NCI-H510A (cell line): ENCODE measurements at places on chromosomes 1 and 21.

DNA sequence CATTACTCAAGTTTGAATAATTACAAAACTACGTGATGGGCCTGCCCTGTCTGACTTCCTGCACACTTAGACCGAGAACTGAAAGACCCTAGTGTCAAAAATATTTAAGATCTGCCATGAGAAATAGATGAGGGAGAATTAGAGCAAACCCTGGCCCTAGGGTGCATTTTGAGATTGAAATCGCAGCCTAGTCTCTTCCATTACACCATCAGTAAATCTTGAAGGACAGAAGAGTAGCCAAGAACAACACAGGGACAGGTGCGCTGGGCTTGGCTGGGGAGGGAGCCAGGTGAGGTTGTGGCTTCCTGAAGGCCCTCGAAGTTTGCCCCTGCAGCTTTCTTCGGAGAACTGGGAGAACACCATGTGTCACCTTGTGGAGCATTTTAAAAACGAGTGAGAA, 36.7 kb upstream of the KIF26B start:
- no peak for DNase-seq

GRCh38 chr21:15149600-15150224, 84.9 kb upstream of the NRIP1 start:
- DNase-seq = no peak

GRCh38 chr1:14259191-14259757, 339.2 kb upstream of the KAZN start:
- no peak for DNase-seq

DNA sequence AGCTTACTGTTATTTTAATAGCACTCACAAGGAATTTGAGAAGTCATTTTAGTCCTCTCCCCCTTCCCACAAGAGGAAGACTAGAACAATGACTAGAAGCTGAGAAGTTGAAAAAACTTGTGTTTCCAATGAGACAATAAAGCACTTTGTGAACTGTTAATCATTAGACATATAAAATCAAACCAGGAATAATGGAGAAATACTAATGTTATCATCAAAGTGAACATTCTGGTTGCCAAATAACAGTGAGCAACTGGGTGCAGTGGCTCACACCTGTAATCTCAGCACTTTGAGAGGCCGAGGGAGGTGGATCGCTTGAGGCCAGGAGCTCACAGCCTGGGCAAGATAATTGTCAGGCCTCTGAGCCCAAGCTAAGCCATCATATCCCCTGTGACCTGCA, 54.0 kb upstream of the RASAL2 start:
- DNase-seq = no peak

GRCh38 chr1:228647523-228648444, 87.5 kb upstream of the RHOU start:
- DNase-seq = peak; percentile 56

GRCh38 chr1:2301607-2302291, 73.6 kb downstream of the SKI start:
- DNase-seq = no peak

- DNase-seq = no peak
Measured at GRCh38 chr21:31475223-31475622, 131.2 kb upstream of the TIAM1 start.

- no peak for DNase-seq
Measured at GRCh38 chr1:160404094-160404493, 3.7 kb downstream of the VANGL2 start.

DNA sequence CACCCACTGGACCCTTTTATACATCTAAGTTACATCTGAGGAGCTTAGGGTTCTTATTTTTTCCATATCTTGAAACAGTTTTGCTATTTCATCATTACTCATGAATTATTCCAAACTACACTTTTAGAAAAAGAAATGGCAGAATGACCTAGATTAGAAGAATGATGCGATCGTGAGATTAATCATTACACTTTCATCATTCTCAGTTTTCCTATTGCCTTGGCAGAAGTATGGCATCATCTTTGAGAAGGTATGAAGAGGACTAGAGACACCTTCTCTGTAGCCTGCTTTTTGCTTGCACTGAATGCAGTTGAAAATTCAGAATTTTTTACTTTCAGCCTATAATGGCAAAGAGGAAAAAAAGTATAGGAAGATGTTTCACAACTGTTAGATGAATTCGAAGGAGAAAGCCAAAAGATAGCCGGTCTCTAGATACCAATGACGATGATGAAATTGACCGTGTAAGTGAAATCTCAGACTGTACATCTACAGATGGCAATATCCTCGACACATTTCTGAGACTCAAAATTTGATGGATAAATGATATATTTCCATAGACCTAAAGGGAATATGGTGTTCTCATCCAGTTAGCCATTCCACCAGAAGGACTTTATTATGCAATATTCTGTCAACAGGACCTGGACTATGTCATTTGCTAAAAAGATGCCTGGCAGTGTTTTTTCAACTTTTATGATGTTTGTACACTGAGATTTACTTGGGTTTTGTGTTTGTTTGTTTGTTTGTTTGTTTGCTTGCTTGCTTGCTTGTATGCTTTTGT, 191.8 kb downstream of the TOMM20 start:
- DNase-seq = no peak

GRCh38 chr1:231919886-231920285, 293.3 kb downstream of the DISC1 start:
- DNase-seq = no peak

DNA sequence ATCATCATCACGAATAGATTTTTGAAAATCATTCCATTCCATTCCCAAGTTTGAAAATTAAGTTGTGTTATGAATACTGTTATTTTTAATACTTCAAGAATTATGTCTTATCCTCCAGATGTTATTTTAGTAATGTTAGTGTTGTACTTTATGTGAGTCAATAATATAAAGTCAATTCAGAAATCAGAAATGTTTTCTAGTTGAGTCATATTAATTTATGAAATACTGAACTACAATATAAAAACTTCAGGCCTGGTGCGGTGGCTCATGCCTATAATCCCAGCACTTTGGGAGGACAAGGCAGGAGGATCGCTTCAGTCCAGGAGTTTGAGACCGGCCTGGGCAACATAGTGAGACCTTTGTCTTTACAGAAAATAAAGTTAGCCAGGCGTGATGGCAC, 38.4 kb upstream of the GPR25 start:
- DNase-seq = no peak

- DNase-seq = no peak
Measured at GRCh38 chr1:147539122-147539575, 2.2 kb upstream of the BCL9 start.

DNA sequence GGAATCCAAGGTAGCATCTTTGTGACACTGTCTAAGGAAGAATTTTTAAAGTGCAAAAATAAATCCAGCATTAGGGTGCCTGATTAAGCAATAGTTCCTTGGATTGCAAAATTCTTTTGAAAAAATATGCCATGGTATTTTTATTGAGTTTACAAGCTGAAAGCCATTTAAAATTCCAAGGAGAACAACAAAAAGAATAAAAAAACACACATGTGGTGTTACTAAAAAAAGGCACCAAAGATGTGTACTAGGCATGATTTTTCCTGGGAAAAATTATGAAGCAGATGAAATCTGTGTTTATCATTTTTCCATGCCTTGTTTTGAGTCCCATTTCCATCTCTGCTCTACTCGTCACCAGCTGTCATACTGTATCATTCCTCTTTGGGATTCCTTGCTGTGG, 157.0 kb upstream of the ZNHIT6 start:
- DNase-seq = no peak

GRCh38 chr1:43321331-43321891, 16.2 kb upstream of the MPL start:
- no peak for DNase-seq

- no peak for DNase-seq
Measured at GRCh38 chr1:31423418-31423947, 10.5 kb downstream of the SERINC2 start.

GRCh38 chr1:40884055-40884795, 22.1 kb upstream of the CITED4 start:
- DNase-seq = no peak

DNA sequence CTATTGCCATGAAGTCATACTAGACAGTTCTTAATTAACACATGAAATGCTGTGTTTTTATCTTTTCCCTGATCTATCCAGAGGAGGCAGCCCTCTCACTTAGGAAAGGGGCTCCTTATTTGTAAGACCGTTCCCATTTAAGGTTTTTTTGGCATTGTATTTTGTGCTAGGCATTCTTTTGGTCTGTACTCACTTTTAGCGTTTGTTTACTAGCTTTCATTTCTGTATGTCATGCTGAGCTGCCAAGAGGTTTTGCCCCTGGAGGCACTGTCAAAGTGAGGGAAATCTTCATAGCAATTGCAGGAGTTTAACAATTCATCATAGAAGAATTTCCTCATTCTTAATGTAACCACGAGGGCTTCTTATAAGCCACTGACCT, 59.5 kb downstream of the MTR start:
- DNase-seq = no peak

- DNase-seq = no peak
Measured at GRCh38 chr1:63935143-63935542, 161.3 kb downstream of the ROR1 start.

DNA sequence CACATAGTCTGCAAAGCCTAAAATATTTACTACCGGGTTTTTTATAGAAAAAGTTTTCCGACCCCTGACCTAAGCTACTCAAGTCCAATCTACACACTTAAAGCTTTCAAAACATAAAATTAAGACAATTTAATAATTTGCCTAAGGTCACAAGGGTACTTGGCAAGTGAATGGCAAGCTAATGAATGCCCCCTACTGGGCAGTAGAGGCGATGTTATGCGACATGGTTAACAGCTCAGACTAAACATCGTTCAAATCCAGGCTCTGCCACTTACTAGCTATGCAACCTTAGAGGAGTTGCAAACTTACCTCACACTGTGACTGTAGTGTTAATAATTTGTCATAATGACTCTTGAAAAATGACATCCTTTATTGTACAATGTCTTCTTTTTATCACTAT, 317.2 kb upstream of the NFIA start:
- DNase-seq = peak; percentile 26

DNA sequence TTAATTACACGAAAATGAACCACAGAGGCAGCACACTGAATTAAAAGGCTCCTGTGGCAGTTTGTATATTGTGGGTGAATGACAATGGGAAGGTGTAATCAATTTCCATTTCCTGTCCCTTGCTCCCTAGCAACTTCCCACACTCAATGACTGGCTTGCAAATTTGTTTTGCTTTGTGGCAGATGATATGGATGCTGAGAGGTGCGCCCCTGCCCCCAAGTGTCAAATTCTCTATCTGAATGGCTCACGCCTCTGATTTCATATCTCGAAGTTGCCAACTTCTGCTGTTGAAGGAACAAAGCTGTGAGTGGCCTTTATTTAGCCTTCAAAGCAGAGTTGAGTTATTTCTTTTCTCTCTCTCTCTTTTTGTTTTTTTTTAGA, 86.0 kb downstream of the FOXD2 start:
- no peak for DNase-seq

DNA sequence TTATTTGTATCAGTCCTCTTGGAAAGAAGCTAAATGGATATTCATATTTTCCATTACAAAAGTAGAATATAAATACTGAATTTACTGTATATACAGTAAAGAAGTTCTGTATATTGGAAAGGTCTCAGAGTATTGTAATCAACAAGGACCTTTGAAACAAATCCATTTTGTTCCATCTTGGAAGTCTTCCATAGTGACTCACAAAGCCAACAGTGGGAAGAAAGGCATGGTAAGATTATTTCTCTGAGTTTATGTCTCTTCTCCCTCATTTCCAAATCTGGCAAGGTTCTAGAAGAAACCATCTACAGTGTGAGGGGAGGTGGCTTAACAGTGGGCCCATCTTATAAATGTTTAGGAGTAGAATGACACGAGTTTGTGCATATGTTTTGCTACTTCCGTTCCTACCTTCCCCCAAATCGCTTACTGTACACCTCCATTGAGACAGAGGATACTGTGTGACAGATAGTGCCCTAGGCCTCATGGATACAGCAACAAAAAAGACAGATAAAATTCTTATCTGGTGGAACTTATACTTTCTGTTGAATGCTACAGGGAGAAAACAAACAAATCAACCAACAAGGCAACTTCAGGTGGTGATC, 22.1 kb upstream of the SSX2IP start:
- no peak for DNase-seq

GRCh38 chr1:109850827-109851226, 59.8 kb upstream of the CSF1 start:
- DNase-seq = no peak

DNA sequence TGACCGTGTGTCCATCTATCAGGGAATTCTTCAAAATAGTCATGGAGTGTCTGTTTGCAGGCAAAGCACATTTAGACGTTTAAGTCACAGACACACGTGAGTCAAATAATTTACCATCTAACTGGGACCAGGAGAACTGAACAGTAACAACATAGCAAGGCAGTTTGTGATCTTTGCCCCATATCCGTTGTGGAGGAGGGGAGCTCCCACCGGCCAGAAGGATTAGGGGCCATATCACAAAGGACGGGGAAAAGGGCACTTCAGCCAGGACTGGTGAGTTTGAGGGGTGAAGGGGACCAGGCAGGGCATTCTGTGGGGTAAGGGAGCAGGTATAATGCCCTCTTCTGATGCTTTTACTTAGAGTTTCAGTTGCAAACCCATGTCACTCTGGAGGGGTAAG, 22.9 kb downstream of the ELAPOR1 start:
- DNase-seq = no peak
